ENCODE measurements at places on chromosomes 7 and 10.

- DNase-seq: no peak
Measured at GRCh38 chr7:79709574-79710409, 256.3 kb upstream of the MAGI2 start.

GRCh38 chr7:26668821-26669220 is 195.6 kb downstream of the SKAP2 start:
- no peak for DNase-seq

GRCh38 chr10:218798-219197 is 83.5 kb downstream of the ZMYND11 start:
- no peak for DNase-seq

DNA sequence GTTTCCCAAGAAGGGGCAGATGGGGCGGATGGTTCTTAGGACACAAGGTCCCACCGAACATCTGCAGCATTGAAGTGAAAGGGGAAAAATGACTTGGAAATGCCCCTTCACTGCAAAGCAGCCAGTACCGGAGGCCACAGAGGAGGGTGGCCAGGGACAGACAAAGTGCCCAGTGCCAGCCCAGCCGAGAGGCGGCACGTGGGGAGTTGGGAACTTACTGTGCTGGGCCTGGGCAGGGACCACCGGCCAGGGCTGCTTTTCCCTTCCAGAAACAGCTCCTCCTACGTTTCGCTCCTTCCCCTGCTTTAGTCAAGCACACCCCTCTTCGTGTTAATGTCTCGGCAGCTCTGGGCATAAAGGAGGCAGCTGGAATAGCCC is 129.2 kb downstream of the TNS3 start:
- DNase-seq: no peak

GRCh38 chr10:4501306-4501705 is 324.7 kb upstream of the AKR1E2 start:
- no peak for DNase-seq

- no peak for DNase-seq
Measured at GRCh38 chr10:1327759-1328158, 271.6 kb downstream of the WDR37 start.

DNA sequence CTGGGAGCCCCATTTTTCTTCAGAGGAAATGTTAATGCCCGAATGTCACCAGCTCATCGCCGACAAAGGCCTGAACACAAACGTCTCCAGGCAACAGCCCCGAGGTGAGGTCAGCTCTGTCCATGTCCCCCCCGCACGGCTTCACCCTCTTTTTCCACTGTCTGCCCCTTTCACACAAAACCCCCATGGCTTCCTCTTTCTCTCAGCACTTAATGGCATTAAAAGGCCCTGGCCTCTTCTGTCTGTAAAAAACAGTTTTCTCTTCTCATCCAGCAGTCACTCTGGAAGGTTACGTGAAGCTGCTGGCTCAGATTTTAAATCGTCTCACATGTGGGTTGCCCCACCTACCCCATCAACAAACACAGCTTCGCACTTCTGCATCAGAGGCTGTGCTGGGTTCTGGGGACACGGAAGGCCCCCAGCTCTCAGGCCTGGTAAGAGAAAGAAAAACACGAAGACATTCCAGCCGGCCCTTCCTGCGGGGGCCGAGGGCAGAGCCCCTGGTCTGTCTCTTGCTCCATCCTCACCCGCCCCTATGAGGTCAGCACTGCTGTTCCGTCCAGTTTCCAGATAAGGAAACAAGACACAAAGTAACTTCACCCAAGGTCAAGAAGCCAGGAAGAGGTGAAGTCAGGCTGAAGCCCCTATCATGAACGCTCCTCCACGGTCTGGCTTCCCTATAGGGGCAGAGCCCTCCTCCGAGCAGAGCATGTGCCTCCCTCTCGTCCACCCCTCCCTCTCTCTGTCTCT is 91.1 kb upstream of the PDGFA start:
- DNase-seq: no peak

DNA sequence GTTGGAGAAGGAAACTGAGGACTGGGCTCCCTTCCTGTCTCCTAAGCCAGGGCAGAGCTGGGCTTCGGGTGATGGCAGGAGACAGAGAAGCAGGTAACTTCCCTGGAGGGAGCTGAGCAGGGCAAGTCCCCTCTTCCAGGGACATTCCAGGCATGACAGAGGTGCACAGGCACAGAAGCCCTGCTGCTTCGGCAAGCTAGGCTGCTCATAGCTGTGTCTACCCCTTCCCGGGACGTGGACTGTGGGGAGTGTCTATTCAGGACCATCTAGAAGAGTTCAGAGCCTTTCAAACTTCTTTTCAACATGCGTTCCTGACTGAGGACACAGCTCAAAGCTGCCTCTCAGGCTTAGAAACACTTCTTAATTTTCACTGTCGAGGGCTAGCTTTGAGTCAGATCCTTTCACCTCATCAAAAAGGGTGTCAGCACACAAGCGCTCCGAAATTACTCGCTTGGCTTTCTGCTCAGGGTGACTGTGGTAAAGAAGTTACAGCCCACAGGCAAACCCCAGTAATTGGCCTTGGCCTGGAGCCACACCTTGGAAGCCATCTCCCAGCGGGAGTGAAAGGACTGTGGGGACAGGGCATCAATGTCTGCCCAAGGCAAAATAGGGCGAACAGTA is 63.7 kb upstream of the STEAP1B start:
- DNase-seq: no peak

- DNase-seq: no peak
Measured at GRCh38 chr7:47846138-47846836, 102.0 kb downstream of the PKD1L1 start.

DNA sequence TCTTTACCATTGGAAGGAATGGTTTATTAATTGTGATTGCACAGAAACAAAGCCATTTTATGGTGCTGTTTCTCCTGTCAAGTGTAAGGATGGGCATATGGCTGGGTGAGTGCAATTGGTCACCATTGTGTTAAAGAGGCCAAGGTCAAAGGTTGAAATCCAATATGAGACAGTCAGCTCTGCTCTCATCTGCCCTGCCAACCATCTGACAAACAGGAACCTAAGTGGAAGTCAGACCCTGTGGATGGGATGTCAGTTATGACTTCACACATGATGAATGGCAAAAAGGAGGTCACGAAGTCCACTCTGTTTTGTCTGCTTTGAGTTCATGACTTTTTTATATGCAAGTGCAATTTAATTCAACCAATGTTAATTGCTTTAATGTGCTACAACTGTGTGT is 172.7 kb upstream of the TMEM229A start:
- no peak for DNase-seq

DNA sequence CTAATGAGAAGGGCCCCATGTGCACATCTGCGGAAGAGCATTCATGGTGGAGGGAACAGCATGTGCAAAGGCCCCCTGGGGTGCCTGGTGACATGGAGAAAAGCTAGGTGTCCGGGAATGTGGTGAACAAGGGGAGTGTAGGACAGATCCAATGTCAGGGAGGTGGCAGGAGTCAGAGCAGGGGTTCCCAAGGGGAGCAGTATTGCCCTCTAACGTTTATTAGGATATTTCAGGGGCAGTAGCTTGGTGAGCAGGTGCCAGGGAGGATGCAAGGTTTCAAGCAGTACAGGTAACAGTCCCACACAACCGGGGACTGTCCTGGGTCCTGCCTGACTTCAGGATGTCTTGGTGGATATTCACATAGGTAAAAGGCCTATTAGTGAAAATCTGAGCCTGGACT is 209.6 kb downstream of the EMX2 start:
- no peak for DNase-seq

DNA sequence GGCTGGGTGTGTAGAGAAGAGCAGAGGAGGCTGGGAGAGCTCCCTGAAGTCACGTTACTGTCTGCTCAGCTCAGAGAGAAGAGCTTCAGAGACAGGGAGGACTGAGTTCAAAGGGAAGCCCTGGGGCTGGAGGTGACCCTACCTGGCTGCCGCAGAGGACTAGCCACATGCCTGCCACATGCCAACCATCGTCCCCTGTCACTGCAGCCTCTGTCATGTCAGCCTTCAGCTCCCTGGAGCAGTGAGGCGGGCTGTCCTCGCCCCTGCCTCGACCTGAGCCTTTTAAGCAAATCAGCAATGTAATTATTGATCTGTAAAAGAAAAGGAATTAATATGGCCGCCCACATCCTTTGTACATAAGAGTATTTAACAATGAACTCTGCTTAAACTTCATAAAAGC is 89.3 kb upstream of the RET start:
- no peak for DNase-seq

DNA sequence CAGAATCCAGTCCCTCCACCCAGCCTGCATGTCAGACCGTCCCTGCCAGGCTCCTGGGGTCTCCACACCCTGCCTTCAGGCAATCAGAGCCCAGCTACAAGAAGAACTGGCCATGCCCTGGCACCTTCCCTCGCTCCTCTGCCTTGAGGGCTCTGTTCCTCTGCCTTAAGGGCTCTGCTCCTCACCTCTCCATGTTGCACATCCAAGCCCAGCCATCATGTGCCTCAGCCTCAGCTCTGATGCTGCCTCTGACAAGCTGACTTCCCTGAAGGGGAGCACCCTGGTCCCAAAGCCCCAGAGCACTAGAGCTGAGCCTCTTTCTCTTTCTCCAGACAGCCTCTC is 50.3 kb upstream of the ANTXRL start:
- DNase-seq: no peak

DNA sequence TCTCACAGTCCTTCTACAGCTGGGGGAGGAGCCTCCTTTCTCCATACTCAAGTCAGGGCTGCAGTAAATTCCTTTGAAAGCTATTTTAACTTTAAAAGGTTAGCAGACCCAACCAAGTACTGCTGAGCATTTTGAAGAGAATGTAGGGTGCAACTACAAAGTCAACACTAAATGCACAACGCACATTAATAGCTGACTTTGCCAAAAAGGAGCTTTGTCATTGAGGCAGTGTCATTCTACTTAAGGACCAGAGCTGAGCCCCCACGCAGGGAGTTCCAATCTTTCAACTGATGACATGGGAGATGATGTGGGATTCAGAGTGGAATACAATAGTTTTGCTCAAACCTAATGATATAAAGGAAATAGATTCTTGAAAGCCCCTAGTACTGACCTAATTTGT is 20.3 kb downstream of the TECTB start:
- DNase-seq: no peak

- no peak for DNase-seq
Measured at GRCh38 chr7:27398851-27399250, 156.2 kb downstream of the EVX1 start.

GRCh38 chr7:69814421-69814962 is 216.2 kb downstream of the AUTS2 start:
- DNase-seq: peak; percentile 71

- no peak for DNase-seq
Measured at GRCh38 chr7:22445140-22445743, 54.7 kb downstream of the STEAP1B start.

- no peak for DNase-seq
Measured at GRCh38 chr7:116704650-116705228, 32.7 kb downstream of the MET start.

DNA sequence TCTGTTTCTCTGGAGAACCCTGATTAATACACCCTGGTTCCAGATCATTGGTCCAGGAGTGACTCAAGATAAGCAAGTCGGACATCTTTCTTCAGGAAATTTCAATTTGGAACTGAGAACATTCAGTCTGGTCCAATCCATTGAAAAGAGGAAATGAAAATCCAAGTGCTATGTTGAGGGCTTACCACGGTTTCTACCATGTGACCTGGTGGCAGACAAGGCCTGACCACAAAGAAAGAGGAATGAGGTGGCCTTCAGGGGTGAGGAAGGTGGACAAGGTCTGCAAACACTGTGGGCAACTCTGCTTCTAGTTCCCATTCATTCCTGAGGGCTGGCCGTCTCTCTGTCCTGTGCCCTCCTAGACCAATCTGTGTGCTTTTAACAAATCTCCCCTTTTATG is 149.2 kb upstream of the GHITM start:
- no peak for DNase-seq

DNA sequence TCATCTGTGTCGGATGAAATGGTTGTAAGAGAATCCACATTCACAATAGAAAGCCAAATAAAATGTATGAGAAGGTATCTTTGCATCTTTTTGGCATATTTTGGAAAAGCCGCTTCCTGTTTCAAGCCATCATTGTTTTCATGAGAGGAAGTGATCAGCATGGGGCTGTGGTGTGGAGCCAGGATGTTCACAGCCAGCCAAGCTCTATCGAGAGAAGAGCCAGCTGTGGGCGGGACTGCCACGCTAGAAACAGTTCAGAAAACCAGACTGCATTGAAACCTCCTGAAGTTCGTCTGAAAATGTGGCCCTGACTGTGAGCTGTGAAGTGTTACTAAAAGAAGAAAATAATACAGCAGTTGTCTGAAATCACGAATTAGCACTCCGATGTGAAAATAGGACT is 21.2 kb upstream of the NPS start:
- no peak for DNase-seq

DNA sequence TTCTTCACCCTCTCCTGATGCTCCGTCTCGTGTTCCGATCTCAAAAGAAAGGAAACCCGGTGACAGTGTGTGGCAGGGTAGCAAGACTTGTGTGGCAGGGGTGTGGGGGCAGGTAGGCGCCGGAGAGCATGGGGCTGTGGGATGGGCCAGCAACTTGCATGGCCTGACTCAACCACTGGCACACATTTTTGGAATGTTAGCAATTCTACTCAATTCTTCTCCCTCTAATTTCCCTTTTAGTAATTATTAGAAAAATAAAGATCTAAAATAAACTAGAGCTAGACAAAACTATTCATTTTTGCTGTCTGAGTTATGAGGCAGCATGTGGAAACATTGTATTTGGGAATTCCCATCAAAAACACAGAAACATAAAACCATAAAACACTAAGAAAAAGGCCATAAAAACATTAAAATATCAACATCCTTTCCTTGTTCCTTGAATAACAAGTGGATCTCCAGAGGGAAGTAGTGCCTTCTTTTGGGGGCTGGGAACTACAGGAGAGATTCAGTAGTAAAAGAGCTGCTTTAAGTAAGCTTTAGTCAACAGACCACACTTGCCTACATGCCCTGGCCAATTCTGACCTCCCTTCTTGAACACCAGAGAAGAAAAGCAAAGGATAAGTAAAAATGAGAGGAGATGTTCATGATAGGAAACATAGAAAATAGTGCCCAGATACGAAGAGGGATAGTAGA is 21.8 kb downstream of the SEMA3C start:
- DNase-seq: no peak

- DNase-seq: no peak
Measured at GRCh38 chr10:86512137-86512536, 9.5 kb downstream of the WAPL start.

GRCh38 chr10:121436630-121437341 is 161.5 kb downstream of the FGFR2 start:
- no peak for DNase-seq
